ENCODE measurements at places on chromosomes 12 and 14. TPM values are rescaled to one million over a fixed set of nuclear protein-coding genes. Genes with fewer than 3 reads are reported as not detected.

Gene IL26
- total RNA-seq, result not detected

Gene TPPP2
- total RNA-seq, result not detected

DNA sequence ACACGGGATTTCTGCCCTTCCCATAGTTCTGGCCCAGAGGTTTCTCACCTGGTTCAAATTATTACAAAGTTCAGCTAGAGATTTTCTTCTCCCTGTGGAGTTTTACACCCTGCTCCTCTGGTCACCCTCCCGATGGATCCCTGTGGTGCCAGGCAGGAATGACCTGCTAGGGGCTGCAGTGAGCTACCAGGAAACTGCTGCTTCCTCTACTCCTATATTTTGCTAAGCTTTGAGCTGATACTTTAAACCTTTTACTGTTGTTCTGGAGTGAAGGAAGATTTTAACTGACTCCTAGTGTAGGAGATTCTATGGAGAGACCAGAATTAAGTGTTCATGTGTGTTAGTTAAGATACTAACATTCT is 30.4 kb upstream of the LRIG3 start:
- no peak for DNase-seq

DNA sequence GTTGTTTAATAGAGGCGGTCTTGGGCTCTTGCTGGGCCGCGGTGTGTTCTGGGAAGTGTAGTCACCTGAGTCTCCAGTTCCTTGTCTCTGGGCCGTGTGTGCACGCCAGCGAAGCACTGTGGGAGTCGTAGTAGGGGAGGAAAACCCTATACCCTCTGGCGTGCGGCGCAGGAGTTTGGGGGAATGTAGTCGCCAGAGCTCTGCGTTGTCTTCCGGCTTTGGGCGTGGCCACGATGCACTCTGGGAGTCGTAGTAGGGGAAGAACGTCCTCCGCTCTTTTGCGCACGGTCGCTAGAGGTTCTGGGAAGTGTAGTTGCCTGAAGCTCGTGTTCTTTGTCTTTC is 726 bp upstream of the ZNF140 start:
- DNase-seq, result peak; percentile 98

DNA sequence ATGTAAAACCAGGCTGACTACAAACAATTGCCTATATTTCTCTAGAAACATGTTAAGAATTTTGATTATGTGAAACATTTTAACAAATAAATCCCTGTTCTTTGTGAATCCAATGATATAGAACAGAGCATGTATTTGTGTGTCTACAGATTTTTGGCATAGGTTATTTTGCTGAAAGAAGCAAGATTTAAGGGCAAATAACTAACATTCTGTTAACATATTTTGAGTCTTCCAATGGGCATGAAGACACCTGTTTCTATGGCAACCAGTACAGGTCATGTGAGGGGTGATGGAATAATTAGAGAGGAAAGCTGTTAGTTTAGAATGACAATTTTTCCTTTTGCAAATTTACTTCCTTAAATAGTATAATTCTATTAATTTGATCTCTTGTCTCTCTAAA is 8.8 kb downstream of the ART4 start:
- no peak for DNase-seq

DNA sequence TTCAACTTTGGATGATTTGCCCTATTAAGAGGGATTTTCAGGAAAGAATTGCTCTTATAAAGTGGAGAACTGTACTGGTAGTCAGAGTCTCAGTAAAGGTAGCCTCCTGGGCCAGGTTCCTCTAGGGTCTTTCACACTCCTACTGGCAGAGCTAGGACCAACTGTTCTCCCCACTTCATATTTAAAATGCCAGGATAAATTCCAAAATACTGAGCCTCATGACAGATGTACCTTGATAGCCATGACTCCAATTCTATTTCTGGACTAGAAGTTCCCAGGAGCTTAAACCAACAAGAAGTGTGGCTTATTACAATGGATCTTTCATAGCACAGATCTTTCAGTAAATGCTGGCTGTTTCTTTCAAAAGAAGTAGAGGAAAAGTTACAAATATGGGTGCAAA is 126.5 kb downstream of the C12orf75 start:
- DNase-seq, result no peak
